ENCODE measurements at places on chromosomes 12 and 14.
A peak's percentile ranks its signal among the peaks of the same experiment; 100 is the strongest.

DNA sequence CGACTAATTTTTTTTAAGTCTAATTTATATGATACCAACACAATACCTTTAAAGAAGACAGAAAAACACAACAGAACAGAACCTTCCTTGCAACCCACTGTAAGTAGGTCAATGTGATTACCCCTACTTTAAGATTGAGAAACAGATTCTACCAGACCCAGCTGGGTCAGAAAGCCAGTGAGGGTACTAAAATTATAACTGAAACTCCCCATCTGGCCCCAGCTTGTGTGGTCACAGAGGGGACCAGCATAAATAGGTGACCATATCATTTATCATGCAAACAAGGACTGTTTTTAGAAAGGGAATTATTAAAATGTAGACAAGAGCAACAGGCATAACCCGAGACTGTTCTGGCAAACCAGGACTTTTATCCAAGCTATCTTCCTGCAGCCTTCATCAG, 30.1 kb upstream of the FRMD6 start:
- DNase-seq: no peak

GRCh38 chr12:47164116-47164515, 84.4 kb upstream of the AMIGO2 start:
- DNase-seq: no peak

- DNase-seq: no peak
These were observed 16.9 kb downstream of the BATF start for GRCh38 chr14:75539162-75539560.

DNA sequence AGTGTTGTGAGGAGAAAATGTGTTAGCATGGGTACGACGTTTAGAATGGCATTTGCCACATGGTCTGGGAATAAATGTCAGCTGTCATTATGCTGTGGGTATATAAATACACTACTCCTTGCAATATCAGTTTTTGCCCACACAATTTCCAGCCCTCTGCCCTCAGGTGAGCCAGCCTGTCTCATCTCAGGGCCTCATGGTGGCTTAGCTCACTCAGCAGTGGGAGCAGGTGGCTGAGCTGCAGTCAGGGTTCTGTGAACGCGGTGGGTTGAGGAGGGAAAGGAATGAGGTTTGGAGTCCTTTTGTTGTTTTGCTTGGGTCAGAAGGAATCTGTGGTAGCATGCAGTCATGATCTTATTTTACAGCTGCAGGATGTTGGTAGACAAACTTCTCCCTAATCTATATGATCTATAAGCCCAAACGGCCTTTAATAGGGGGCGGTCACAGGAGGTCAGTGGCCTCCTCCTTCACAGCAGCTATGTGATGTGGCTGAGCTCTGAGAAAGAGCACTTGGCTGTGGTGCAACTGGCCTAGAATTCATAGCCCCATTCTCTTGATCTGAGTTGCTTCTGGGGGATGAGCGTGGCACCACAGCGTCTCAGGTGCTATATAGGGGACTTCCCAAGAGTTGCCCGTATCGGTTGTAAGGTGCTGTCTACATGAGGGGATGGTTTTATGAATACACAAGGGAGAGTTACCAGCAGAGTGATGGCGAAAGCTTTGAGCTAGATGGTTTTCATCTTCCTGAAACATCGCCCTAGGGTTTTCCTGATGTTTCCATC, 27.8 kb upstream of the KCNA5 start:
- DNase-seq: no peak

DNA sequence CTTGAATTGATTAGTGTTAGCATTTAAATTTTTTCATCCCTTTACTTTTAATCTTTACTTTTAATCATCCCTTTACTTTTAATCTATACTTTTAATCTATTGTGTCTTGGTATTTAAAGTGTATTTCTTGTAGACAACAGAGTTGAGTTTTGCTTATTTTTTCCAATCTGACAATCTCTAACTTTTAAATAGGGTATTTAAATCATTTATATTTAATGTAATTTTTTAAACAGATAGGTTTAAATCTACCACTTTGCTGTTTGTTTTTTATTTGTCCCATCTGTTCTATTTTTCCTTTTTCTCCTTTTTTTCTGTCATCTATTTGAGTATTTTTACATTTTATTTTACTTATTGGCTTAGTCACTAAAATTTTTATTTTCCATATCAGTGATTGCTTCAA, 68.3 kb downstream of the TTC7B start:
- DNase-seq: no peak

DNA sequence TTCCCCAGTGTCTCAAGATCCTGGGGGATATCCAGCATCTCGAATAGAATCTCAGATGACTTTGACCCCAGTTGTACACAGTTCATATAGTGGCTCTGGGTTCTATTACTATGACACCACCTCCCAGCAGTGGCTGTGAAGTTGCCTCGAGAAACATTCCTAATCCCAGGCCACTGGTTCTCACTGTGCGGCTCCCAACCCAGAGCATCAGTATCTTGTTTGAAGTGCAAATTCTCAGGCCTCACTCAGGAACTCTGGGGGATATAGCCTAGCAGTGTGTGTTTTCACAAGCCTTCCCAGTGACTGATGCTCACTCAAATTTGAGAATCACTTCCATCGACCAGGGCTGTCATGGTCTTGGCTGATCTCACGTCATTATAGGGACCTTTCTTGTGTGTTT, 69.3 kb upstream of the IGF1 start:
- DNase-seq: no peak

DNA sequence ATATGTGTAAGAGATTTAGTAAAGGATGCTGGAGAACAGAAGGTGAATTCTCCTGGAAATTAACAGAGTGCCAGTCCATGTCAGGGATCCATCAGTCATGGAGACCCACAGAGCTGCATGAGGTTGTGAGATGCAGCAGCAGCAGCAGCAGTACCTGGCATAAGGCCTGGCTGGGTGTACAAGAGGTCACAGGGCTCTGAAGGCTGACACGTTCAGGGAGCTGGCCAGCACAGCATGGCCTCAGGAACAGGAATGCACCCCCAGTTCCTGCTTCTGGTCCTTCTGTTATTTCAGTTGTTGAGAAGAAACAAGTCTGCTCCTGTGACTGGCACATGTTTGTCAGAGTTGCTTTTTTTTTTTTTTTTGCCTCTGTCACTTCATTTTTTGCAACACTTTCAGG, 210.8 kb downstream of the CNTN1 start:
- peak; percentile 33 for DNase-seq

DNA sequence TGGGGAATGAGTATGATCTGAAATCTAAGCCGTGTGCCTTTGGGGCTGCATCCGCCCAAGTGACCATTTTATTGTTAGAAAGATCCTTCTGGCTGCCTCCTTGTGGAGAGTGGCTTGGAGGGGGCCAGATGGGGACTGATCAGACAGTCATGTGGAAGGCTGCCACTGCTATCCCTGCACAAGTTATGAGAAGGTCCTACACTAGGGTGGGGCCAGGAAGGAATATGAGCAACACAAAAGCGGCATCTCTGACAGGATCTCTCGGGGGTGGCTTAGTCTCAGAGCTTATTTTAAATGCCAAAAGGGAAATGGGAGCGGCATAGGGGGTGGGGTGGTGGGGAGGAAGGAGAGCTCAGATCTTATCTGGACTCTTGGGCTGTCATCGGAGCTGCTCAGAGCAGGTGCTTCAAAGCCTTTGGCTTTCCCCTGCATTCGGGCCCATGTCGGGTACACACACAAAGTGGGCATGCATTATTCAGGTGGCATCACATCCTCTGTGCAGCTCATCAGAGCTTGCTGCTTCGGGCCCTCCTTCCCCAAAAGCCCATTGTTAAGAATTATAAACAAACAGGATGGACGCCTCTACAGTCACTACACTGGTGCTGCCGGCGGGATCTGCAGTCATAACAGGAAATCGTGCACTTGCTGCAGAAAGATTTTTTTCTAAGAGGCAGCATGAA, 805.4 kb downstream of the VRK1 start:
- DNase-seq: no peak

- DNase-seq: peak; percentile 65
These were observed 53.6 kb downstream of the ARF6 start for GRCh38 chr14:49946320-49947141.

DNA sequence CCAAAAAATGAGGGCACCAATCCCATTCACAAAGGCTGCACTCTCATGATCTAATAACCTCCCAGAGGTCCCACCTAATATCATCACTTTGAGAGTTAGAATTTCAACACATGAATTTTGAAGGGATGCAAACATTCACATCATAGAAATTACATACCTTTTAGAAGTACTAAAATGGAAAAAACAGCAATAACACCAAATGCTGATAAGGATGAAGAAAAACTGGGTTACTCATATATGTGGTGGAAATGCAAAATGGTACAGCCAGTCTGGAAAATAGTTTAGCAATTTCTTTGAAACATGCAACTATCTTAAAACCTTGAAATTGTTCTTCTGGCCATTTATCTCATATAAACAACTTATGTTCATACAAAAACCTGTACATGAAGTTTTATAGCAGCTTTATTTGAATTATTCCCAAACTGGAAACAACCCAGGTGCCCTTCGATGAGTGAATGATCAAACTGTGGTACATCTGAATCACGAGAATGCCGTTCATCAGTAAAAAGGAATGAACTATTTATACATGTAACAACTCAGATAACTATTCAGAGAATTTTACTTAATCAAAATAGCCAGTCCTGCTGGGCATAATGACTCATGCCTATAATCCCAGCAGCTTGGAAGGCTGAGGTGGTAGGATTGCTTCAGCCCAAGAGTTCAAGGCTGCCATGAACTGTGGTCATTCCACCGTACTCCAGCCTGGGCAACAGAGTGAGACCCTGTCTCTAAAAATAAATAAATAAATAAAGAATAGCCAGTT, 109.4 kb upstream of the SSTR1 start:
- no peak for DNase-seq

DNA sequence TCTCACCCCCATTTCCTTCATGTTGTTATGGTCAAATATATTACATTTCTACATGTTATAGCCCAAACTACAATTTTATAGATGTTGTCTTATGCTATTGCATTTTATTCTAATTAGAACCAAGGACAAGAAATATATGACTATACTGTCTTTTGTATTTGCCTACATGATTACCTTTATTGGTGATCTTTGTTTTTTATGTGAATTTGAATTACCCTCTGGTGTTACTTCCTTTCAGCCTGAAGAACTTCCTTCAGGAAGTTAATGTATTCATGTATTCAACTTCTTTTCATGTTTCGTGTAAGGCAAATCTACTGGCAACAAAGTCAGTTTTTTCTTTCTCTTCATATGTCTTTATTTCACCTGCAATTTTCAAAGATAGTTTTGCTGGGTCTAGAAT, 8.7 kb upstream of the B3GNT4 start:
- DNase-seq: no peak

DNA sequence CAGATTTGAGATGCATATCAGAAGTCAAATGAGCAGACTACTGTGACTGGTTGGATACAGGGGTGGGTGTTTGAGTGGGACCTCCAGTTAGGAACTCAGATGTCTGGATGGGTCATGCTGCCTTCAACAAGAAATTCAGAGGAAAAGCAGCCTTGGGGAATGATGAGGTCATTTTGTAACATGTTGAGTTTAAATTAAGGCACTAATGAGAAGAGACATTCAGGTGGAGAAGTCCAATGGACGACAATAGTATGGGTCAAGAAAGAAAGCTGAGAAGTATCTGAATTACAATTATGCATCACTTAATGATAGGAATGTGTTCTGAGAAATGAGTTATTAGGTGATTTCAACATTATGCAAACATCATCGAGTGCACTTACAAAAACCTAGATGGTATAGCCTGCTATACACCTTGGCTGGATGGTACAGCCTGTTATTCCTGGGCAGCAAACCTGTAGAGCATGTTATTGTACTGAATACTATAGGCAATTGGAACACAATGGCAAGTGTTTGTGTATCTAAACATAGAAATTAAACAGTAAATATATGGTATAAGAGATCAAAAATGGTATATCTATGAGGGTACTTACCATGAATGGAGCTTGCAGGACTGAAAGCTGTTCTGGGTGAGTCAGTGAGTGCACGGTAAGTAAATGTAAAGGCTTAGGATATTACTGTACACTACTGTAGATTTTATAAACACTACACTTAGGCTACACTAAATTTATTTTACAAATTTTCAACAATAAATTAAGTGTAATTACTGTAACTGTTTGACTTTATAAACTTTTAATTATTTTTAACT, 414.7 kb downstream of the RAD51B start:
- no peak for DNase-seq

- DNase-seq: no peak
These were observed 244.9 kb downstream of the CACNA1C start for GRCh38 chr12:2297658-2298057.

DNA sequence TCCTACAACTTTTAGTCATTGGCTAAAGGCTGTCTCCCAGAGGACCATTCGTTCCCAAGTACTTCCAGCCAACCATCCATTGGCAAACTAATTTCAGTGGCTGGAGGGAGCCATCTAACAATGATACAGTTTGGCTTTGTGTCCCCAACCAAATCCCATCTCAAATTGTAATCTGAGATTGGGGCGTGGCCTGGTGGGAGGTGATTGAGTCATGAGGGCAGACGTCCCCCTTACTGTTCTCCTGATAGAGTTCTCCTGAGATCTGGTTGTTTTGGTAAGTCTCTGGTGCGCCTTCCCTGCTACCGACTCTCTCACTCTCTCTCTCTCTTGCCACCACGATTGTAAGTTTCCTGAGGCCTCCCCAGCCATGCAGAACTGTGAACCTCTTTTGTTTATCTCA, 99.7 kb upstream of the FUT8 start:
- no peak for DNase-seq

DNA sequence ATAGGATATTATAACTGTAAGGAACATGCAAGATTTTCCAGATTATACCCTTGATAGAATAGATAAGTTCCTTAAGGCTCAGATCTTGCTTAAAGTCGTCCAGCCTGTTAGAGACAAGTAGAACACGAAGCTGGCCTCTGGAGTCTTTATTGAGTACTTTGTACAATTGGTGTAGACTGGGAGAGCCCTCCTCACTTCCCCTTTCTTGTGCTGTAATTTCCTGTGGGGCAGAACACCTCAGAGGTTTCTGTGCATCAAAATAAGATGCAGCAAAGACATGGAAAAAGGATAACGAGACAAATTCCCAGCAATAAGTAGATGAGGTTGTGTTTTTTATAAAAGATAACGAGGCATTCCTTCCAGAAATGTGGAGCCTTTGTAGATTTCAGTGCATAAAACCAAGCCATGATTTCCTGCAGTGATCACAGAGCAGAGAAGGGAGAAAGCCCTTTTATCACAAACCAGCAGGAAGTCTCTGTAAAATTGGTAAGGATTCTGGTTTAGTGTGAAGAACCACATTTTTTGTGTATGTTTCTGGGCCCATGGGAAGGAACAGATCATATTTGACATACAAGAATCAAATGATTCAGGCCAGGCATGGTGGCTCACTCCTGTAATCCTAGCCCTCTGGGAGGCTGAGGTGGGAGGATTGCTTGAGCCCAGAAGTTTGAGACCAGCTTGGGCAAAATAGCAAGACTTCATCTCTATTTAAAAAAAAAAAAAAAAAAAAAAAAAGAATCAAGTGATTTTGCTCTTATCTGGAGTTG, 18.0 kb downstream of the GPRC5A start:
- DNase-seq: no peak

DNA sequence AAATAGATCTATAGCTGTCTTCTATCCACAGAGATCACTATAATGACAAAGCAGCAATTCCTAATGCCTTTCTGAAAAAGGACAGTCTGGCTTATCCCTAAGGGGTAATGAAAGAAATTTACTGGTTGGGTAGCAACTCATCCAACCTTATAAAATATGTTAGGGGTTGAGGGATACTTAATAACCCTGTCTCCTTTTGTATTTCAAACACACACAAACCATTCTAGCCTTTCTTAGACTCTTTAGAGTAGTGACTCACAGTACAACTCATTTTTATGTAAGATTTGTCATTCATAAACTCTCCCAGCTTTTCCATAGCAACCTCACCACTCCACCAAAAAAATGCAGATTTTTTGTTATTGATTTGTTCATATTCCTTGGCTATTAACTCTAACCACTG, 167.9 kb downstream of the FSCB start:
- no peak for DNase-seq

- no peak for DNase-seq
These were observed 67.4 kb downstream of the DDX51 start for GRCh38 chr12:132076711-132077110.

Measured in cerebellum (tissue), 4 donors.